ENCODE measurements at places on chromosomes 2 and 18.
A peak's percentile ranks its signal among the peaks of the same experiment; 100 is the strongest.

DNA sequence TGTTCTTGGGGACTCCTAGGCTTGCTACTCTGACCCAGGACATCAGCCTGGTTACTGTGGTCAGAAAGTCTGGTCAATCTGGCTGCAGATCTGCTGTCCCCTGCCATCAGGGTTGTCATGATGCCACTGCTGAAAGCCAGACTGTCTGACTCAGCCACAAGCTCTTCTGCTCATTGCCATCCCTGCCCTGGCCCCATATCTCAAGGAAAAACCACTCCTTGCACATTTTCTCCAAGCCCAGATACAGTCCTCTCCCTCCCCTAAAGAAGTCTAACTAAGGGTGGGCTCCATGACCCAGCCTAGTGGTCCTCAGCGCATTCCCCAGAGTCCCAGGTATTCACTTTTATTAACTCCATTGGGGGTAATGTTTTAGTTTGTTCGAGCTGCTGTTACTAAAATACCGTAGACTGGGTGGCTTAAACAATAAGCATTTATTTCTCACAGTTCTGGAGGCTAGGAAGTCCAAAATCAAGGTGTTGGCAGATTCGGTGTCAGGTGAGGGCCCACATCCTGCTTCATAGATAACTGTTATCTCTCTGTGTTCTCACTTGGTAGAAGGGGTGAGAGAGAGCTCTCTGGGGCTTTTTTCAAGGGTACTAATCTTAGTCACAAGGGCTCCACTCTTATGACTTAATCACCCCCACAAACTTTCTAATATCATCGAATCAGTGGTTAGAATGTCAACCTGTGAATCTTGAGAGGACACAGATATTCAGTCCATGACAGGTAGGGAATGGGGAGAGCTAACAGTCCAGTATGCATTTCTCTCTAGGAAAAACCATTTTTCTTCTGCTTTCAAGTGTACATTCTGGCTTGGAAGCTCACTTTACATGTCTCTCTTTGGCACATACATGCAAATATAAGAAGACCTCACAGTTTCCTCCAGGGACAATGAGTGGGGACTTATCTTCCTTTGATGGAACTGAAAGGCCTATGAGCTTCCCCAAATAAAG, 94.8 kb upstream of the CXCR4 start:
- no peak for DNase-seq

- peak; percentile 44 for DNase-seq
Measured at GRCh38 chr18:33839452-33840211, 261.6 kb downstream of the ASXL3 start.

- no peak for DNase-seq
Measured at GRCh38 chr2:46538393-46538792, 59.0 kb downstream of the TMEM247 start.

DNA sequence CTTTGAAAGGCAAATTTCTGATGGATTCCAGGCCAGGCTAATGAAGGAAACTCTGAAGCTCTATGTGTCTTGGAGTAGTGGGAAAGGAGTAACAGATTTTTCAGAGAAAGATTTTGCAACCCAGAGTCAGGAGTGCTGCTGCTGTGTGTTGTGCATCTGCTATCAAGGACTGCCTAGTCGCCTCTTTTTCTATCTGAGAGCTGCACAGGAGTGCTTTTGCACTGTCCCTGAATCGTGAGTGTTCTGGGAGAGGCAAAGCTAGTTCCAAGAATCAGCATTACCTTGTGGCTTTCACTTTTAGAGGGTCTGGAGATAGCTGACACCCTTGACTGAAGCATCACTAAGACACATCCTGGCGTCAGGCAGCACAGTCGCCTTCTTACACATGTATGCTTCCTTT, 336.4 kb downstream of the PARD3B start:
- no peak for DNase-seq

- no peak for DNase-seq
Measured at GRCh38 chr2:16635791-16636699, 29.6 kb downstream of the CYRIA start.

DNA sequence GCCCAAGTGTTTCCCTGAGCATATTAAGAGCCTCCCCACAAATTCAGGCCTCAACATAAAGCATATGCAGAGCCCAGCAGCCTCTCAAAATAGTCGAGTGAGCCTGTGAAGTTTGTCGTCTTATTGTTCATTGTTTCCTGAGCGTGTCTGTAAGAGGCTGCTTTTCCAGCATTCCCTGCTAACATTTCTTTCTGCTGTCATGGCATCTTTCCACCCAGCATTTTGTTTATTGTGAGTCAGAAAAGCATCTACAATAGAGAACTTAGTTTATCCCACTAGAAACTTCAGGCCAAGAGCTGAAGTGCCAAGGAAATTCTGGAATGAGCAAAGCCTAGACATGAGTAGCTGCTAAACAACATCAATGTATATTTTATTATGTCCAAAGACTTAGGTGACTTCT, 46.3 kb upstream of the STAM2 start:
- DNase-seq, result no peak

- DNase-seq, result no peak
Measured at GRCh38 chr2:98804736-98805135, 73.8 kb upstream of the MGAT4A start.

- no peak for DNase-seq
Measured at GRCh38 chr2:219131744-219132143, 28.9 kb downstream of the NHEJ1 start.

DNA sequence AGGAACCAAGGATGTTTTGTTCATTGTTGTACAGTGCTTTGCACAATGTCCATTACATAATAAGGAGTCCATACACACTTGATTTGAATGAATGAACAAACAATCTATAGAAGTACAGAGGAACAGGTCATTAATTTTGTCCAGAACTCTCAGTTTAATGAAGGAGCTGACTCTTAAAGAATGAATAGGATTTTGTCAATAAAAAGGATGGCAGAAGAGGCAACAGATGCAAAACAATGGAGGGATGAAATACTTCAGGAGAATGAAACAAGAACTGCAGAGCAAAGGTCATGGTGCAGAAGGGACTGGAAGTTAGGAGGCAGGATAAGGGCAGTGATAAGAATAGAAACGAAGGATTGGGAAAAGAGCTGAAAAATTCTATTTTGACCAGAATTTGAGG, 28.7 kb upstream of the COL5A2 start:
- no peak for DNase-seq

Measured in transverse colon (tissue), 4 donors.